Activated T-cell treated with anti-CD3 and anti-CD28 coated beads, Interleukin-2, amount 50 U/mL, for 24 hours (primary cell): ENCODE measurements at places on chromosomes 2 and 18.

DNA sequence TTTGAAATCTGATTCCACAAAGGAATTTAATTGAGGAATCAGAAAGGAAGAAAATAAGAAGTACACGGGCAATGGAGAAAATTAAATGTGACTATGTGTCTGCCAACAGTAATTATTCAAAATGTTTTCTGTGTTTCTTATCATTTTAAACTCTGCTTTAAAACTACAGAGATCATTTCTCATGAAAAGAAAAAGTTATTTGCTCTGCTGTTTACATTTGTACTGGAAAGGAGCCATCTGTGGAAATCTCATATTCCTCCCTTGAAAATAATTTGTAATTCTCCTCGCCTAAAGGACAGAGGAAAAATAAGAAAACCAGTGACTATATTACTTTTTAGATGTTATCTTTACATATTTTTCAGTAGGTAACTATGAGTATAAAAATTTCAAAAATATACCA lies 181.9 kb upstream of the MEIS1 start:
- DNase-seq = no peak

- DNase-seq = no peak
These were observed 223.6 kb downstream of the CDH20 start for GRCh38 chr18:61556862-61557261.

- no peak for DNase-seq
These were observed 37.6 kb upstream of the FOSL2 start for GRCh38 chr2:28354920-28355520.

- DNase-seq = no peak
These were observed 58.1 kb upstream of the SDC1 start for GRCh38 chr2:20282916-20283592.

- peak; percentile 19 for DNase-seq
These were observed 22.6 kb downstream of the CHMP1B start for GRCh38 chr18:11873670-11874340.

- DNase-seq = no peak
These were observed 239.1 kb upstream of the EPAS1 start for GRCh38 chr2:46058140-46058539.

DNA sequence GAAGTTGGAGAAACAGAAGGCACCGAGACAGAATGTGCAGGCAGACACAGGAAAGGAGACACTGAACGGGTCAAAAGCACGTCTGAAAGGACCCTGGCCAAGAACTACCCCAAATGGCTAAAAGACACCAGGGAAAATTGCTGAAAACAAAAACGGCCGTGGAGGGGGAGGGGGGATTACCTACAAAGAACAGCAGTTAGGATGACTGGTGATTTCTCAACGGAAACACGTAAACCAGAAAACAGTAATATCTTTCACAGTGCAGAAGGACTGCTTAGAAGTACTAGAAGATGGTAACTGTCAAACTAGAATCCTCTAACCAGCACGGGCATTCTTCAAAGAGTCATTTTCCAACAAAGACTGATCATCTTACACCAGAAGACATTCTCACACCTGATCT lies 142.6 kb downstream of the HDAC4 start:
- peak; percentile 37 for DNase-seq

DNA sequence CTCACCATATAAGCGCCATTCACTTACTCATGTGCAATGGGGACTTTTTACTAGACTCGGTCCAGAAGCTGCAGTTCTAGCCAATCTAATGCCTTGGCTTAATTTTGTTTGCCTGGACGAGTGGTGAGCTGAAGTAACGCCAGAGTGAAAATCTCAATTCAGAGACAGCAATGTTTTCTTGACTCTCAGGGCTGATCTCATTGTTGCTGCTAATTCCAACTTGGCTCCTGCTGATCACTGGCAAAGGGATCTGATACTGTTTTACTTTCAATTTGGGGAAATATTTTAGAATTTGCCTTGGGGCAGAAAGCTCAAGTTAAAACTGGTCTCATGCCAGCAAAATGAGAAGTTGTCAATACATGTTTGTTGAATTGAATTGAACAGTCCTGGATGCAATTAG lies 906.6 kb upstream of the CDH2 start:
- no peak for DNase-seq

DNA sequence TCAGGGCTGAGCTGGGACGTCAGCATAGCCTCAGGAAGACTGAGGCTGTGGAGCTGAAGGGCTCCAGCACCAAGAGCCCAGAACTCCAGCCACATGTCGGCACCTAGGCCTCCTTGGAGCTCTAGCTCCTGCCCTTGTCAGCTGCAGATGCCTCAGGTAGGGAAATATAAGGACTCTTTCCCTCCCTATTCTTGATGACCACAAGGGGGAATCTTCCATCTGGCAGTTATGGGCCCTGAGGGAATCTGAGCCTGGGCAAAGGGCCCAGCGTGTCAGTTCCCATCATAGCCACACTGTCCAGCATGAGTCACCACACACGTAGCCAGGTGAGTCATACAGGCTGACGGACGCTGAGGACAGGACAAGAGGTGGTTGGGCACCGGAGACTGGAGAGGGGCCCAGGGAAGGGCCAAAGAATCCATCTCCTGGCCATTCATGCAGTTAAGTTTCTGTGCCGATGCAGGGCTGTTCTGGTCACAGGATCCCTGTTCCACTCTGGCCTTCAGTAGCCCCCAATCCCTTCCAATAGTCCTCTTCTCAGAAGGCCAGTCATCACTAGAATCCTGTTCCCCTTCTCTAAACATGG lies 1.8 kb downstream of the MPV17 start:
- no peak for DNase-seq

DNA sequence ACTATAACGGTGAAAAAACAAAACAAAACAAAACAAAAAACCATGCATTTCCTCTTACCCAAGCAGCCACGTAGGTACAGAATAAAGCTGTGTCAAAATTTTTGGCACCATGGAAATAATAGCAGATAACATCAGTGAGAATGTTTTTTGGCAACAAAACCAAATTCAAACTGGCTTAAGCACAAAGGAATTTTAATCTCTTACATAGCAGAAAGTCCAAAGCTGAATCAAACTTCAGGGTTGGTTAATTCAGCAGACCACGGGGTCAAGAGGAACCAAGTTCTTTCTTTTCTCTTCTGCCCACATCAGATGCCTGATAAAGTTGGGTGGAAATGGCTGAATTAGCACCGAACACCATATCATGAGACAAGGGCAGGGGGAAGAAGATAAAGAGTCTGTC lies 129.5 kb downstream of the PAX3 start:
- DNase-seq = no peak

GRCh38 chr2:60383401-60384143 lies 169.9 kb downstream of the BCL11A start:
- no peak for DNase-seq

- no peak for DNase-seq
These were observed 52.8 kb downstream of the SLC35F5 start for GRCh38 chr2:113703386-113704299.

GRCh38 chr2:233032551-233033320 lies at the start of gene NEU2:
Gene NEU2 (plus strand): TSS chr2:233032672. CDS start chr2:233032672, 0 bp downstream.
- peak; percentile 12 for DNase-seq

GRCh38 chr2:23381084-23381483 lies 3.9 kb upstream of the KLHL29 start:
- DNase-seq = no peak

DNA sequence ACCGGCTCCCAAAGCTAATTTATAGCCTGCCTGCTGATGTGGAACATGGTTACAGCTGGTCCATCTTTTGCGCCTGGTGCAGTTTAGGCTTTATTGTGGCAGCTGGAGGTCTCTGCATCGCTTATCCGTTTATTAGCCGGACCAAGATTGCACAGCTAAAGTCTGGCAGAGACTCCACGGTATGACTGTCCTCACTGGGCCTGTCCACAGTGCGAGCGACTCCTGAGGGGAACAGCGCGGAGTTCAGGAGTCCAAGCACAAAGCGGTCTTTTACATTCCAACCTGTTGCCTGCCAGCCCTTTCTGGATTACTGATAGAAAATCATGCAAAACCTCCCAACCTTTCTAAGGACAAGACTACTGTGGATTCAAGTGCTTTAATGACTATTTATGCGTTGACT lies 51.4 kb downstream of the TMEM178A start:
- DNase-seq = no peak

- no peak for DNase-seq
These were observed 115.8 kb downstream of the PIGN start for GRCh38 chr18:62071071-62071470.

- no peak for DNase-seq
These were observed 162.7 kb upstream of the ETAA1 start for GRCh38 chr2:67234440-67234839.

GRCh38 chr18:70322928-70323327 lies 34.1 kb downstream of the SOCS6 start:
- no peak for DNase-seq

DNA sequence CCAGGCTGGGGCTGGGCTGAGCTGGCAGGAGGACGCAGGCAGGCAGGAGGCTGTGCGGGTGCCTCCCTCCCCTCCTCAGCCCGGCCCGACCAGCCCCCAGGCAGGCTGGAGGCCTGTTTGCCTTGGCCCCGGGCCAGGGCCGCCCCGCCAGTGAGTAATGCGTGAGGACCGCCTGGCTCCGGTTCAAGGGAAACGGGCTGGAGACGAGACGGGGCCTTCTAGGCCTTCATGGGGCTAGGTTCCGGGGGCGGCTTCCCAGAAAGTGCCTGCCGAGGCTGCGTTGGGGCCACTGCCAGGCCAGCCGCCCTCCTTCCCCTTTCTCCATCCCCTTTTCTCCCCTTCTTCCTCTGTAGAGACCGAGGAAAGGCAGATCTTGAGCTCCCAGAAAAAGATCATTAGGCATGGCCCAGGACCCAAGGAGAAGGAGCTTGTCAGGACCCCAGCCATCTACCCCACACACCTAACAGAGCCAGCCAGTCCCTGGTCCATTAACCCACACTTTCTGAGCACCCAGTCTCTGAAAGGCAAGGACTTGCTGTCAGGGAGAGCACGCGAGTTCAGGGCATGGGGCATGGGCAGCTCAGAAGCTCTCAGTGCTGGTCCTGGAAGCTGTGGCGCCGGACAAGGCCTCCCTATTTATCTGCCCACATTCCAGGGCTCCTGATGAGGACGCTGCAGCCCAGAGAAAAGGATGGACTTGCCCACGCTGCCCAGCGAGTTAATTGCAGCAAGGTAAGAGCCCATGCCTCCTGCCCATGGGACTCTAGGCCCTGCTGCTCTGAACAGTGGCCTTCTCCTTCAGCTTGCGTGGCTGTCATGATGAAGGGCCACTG lies 48.5 kb downstream of the SMAD7 start:
- no peak for DNase-seq

- no peak for DNase-seq
These were observed 115.1 kb downstream of the STPG4 start for GRCh38 chr2:47039913-47040562.

DNA sequence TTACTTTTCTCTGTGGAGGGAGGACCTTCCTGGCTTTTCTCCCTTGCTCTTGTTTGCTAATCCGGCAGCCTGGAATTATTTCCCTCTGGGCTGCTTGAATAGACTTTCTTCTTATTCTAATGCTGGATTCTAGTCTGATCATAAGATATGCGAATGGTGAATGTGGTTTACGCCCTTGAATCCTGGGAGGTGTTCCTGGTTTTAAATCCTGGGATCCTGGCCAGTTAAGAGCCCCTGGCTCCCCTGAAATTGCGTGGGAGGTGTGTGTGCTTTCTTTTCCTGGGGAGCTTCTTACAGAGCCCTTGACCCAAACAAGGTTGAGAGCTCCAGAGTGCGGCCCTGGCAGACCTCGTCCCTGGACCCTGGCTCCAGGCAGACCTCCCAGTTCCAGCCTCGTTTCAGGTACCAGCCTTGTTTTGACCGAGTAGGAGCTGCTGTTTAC lies 2.8 kb downstream of the SH3BP4 start:
- no peak for DNase-seq

GRCh38 chr2:10398496-10398895 lies 49.6 kb downstream of the ODC1 start:
- DNase-seq = no peak

GRCh38 chr2:224640679-224641078 lies 55.5 kb upstream of the CUL3 start:
- DNase-seq = no peak

DNA sequence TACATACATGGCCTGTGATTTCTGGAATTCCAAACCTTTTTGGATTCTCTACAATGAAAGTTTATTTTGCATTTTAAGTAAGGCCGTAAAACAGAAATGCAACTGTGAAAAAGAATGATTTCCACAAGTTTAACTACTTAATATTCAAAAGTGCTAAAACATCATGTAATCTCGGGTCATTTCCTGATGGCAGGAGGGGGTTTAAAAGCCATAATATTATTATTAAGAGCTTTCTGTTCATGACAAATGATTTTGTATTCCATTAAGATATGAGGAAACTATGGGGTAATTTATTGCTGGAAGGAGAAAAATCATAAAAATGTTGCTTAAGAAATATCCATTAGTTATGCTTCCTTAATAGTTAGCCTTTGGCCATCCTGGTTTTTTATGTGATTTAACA lies 65.7 kb downstream of the COL4A3 start:
- no peak for DNase-seq

DNA sequence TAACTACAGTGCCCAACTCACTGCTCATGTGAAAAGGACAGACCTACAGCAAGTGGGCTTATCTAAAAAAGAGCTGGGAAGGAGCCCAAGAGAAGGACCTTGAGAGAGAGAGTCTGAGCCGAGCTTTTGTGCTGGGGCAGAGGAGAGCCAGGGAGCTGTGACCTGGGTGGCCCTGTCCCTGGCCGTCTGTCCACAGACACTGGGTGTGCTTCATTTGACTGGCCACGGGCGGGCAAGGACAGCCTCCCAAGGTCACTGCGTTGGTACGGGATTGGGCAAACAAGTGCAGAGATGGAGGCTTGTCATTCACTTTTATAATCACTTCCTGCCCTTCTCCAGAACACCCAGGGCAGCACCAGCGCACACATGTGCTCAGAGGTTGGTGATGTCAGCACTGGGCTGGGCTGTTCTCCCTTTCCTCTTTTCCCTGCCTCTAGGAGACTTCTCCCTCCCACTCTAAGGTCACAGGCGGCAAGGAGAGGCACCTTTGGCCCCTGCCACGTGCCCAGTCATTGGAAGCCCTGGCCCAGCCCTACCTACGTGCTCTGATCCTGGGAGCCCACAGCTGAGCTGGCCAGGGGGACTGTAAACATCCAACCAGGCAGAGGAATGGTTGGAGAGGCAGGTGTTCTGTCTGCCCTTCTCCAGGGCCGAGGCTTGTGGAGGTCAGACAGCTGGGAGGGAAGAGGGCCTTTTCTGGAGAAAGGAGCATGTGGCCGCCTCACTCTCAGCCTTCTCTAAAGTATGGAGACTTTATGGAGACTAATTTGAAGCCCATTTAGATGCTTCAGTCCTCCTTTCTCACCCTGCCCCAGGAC lies 6.4 kb upstream of the PSD4 start:
- DNase-seq = peak; percentile 73

DNA sequence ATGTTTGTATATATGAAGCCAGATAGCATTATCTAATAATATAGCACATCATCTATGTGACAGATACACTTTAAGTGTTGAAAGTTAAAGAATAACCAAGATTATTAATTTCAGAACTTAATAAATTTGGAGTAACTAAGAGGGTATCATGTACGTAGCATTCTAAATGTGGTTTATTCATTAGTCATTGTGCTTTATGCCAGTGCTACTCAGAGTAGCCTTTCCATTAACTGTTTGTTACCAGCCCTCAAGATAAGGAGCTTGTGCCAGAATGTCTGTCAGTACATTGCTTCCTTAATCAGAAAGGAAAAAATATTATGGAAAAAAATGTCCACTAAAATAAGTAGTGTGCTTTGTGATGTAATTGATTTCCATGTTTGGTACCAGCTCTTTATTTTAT lies 94.9 kb upstream of the TWSG1 start:
- no peak for DNase-seq
